Smooth muscle cell of bladder (primary cell): ENCODE measurements at places on chromosomes 7 and 10. TPM values are rescaled to one million over a fixed set of nuclear protein-coding genes. Genes with fewer than 3 reads are reported as not detected.

Gene MYO1G
- total RNA-seq = under 0.01 and 0.09 TPM in 2 replicates

Gene CPN1
- not detected in 2 replicates for total RNA-seq

Gene AKR1C4
- not detected in 2 replicates for total RNA-seq

Gene SH2B2
- 0.85 and 1.2 TPM in 2 replicates for total RNA-seq

Gene ZNF804B
- total RNA-seq = not detected in 2 replicates

Gene FZD8
- 7.0 and 23.1 TPM in 2 replicates for total RNA-seq

Gene UCN3
- not detected in 2 replicates for total RNA-seq

Gene GPR158
- 0.14 and 0.18 TPM in 2 replicates for total RNA-seq

Gene GDF10
- 0.14 and 1.2 TPM in 2 replicates for total RNA-seq

Gene WDR86
- total RNA-seq = 3.1 and 7.1 TPM in 2 replicates

Gene GNG11
- total RNA-seq = 40.3 and 44.1 TPM in 2 replicates

Gene ACTA2
- 175 and 269 TPM in 2 replicates for total RNA-seq
